ENCODE measurements at places on chromosomes 6 and 20.

GRCh38 chr6:22028403-22029090, 268.3 kb downstream of the PRL start:
- no peak for DNase-seq

DNA sequence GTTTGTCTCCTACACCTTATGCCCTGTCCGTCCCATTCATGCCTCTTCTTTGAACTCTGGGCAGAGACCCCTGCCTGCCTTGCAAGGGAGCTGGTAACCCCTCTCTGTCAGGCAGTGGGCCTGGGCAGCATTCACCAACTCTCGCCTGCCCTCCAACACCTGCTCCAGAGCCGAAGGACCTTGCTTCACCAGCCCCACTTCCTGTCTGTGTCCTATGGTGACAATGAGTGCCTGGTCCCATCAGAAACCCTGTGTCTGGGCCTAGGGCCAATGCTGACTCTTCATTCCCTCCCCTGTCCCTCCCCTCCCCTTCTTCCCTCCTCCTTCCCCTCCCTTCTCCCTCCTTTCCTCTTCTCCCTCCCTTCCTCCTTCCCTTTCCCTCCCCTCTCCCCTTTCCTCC, 22.8 kb upstream of the PCMTD2 start:
- DNase-seq, result no peak

GRCh38 chr6:17585766-17586490, 14.2 kb upstream of the FAM8A1 start:
- no peak for DNase-seq

GRCh38 chr20:43579861-43580793, 10.6 kb upstream of the IFT52 start:
- no peak for DNase-seq

GRCh38 chr6:5197084-5197483, 63.7 kb downstream of the LYRM4 start:
- no peak for DNase-seq

- DNase-seq, result peak; percentile 67
Measured at GRCh38 chr6:111846492-111847409, 26.5 kb downstream of the FYN start.

- no peak for DNase-seq
Measured at GRCh38 chr20:62437496-62437895, 10.2 kb upstream of the RBBP8NL start.

GRCh38 chr20:59987135-59987534, 28.9 kb downstream of the CDH26 start:
- no peak for DNase-seq

DNA sequence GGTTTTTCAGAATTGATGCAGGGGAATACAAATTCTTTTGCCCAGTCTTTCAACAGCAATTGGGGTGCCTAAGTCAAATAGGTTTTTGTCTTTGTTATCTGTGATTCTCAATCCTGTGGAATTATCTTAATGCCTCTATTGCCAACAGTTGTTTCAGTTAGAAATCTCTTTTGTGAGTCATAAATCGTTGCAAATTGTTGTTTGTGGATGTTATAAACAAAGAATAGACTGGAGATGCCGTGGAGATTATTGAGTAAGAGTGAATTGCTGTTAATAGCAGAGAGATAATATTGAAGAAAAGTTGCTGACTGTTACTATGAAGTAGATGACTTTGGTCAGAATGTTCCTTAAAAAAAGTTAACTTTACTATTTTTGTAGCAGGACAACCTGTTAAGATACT, 63.7 kb upstream of the POPDC3 start:
- DNase-seq, result no peak

DNA sequence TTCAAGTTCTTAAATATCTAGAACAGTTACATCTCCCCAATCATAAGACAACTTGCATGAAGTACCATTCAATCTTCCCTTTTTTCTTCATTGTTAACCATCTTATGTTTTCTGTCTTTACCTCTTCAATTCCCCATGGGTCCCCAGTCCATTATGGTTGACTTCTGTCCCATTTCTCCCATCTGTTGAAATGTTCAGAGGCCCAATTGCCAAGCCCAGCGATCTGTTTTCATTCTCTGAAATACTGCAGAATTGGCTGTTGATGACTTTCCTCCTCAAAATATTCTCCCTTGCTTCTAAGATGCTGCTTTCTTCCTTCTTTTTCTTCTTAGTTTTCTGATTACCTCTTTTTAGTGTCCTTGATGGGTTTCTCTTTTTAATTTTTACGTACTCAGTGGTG, 26.0 kb downstream of the DSTN start:
- DNase-seq, result peak; percentile 92

- peak; percentile 3 for DNase-seq
Measured at GRCh38 chr6:74409447-74409846, 713.4 kb downstream of the CD109 start.

DNA sequence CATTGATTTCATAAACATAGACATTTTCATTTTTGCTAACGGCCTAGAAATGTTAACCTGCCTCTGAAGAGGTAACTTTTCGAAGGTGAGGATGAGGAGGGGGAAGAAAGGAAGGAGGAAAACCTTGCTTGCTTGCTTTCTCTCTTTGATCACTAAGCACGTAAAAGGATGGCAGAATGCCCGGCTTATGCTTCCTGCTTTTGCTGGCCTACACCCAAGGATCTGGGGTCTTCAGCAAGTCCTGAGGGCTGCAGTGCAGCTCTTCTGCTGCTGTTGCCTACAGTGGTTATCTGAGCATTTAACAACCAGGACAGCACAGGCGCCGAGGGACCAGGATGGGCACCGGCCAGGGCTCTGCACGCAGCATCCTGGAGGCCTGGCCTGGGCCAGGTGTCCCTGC, 150.8 kb upstream of the TAB2 start:
- no peak for DNase-seq

GRCh38 chr20:59004763-59005522, 2.1 kb downstream of the CTSZ start:
- DNase-seq, result peak; percentile 37

GRCh38 chr6:13526357-13526726, 38.9 kb upstream of the GFOD1 start:
- no peak for DNase-seq

DNA sequence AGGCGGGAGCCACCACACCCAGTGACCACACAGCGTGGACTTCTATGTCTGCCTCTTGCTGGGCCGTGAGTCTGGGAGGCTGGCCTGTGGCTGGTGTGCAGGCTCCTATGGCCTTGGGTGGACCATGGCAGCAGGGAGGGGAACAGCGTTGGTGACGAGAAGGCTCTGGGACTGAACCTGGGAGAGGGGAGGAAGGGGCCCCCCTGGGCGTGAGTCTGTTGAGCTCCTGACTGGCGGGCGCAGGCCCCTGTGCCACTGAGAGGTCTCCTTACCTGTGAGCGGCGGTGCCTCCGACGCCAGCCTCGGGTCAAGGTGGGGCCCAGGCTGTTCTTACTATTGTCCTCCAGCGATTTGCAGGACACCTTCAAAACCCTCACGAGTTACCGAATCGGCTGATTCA, 12.8 kb upstream of the HELZ2 start:
- DNase-seq, result no peak

DNA sequence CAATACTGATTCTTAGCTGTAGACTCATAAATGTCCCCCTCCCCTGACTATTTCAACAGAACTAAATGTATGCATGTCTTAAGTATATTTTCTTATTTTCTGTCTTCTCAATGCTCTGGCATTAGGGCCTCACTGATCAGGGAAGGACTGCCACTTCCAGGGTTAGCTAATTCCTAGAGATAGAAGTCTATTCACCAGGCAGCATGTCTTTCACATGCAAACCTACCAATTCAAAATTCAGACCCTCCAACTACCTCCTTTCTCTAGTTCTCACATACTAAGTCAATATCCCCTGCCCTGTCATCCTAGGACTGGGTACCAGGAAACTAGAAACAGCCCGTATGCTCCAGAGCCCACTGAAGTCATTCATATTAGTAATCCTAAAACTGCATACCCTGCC, 132.3 kb downstream of the RALGAPA2 start:
- DNase-seq, result no peak

DNA sequence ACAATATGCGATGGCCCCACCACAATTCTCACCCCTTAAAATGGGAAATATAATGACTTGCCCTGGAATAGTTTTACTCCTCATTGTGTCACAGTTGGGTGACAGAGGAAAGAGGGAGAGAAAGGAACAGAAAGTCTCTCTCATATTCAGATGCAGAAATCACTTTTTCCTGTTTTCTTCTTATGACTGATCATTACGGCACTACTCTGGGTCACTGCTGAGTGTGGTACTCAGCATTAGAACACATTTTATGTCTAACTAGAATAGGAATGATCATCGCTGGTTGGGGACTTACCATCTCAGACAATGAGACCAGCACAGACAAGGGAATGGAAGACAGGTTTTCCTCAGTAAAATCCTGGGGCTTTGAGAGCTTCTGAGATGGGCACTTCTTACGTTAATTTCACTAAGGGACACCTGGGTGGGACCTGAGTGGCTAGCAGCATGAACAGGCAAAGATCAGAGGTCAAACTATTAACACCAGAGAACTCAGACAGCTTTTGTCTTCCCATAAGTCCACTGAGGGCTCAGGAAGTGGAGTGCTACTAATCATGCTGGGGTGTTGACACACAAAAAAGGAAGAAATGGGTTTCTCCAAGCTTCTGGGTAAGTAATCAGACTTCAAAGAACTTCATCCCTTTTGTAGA, 54.9 kb upstream of the ARHGAP18 start:
- DNase-seq, result no peak

GRCh38 chr6:70834520-70834919, 122.3 kb downstream of the B3GAT2 start:
- no peak for DNase-seq

- no peak for DNase-seq
Measured at GRCh38 chr6:119929121-119929520, 579.6 kb upstream of the MAN1A1 start.

- DNase-seq, result no peak
Measured at GRCh38 chr6:115362234-115362633, 698.5 kb downstream of the FRK start.

GRCh38 chr20:43189554-43190331, at the start of gene PTPRT:
TSS of gene PTPRT (minus strand) at chr20:43189906. CDS start at chr20:43189733, 173 bp downstream.
- no peak for DNase-seq

GRCh38 chr6:56713254-56713672, 70.6 kb upstream of the DST start:
- peak; percentile 69 for DNase-seq

DNA sequence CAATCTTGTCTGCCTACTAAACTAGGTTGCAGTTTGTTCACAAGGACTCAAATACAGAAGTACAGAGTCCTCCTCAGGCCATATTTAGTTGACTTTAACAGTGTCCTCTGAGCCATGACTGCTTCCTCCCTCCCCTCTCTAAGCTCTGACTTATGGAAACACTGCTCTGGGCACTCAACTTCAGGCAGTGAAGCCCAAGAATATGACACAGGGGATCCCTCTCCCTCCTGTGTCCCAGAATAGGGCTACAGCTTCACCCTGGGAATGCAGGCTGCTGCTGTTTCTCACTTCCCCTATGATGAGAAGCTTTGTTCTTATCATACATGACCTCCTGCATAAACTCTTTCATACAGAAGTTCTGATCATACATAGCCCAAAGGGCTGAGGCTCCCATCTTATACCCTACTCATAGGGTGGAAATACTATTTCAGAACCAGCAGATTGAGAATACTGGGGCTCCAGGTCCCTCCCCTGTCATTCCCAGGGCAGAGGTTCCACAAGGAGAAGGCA, 97.3 kb upstream of the UST start:
- no peak for DNase-seq

- peak; percentile 30 for DNase-seq
Measured at GRCh38 chr6:18263418-18264218, 712 bp downstream of the DEK start.

DNA sequence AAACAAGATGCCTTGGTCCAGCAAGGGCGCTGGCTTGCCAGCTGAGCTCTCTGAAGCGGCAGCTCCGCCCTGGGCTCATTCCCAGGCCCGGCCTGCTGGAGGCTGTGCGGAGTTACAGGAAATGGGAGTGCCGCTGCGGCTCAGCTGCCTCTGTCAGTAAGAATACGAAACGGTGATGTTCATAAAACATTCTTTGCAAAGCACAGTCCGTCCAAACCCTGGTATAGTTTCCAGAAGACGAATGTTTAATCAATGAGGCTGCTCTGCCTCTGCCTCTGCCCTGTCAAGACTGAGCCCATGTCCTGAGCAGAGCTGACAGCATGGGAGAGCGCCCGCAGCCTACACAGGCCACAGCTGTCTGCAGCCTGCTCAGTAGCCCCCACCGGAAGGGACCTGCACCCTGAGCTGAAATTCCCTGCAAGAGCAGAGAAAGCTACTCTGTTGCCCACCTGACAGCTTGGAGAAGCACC, 153.3 kb upstream of the SNX9 start:
- peak; percentile 44 for DNase-seq

DNA sequence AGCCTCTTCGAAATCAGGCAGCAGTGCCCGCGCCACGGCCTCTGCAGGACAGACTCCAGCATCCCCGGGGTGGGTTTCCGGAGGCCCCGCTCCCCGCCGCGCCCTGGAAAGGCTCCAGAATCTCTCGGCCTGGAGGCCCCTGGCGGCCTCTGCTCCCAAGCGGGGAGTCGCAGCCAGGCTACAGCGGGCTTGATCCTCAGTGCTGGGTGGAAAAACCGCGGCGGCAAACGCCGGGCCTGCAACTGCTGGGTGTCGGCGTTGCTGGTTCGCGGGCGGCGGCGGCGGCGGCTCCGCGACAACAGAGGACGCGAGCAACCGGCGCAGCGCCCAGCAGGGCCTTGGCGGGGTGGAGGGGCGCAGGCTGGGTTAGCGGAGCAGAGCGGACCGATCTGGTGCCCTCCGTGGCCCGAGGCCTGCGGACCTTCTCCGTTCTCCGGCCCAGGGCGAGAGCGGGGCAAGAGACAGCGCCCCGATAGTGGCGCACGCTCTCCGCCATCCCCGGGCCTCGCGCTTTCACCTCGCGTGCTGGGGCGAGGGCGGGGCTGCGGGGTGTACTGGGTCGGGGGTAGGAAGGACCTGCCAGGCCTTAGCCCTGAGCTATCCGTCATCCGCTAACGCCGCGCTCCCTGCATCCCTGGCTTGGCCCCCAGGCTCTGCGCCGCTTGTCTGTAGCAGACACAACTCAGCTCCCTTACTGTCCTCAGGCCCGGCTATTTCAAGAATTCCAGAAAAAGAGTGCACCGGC, 3.4 kb upstream of the ZNF292 start:
- peak; percentile 75 for DNase-seq

GRCh38 chr6:108760126-108761050, 87.8 kb upstream of the ARMC2 start:
- DNase-seq, result no peak

DNA sequence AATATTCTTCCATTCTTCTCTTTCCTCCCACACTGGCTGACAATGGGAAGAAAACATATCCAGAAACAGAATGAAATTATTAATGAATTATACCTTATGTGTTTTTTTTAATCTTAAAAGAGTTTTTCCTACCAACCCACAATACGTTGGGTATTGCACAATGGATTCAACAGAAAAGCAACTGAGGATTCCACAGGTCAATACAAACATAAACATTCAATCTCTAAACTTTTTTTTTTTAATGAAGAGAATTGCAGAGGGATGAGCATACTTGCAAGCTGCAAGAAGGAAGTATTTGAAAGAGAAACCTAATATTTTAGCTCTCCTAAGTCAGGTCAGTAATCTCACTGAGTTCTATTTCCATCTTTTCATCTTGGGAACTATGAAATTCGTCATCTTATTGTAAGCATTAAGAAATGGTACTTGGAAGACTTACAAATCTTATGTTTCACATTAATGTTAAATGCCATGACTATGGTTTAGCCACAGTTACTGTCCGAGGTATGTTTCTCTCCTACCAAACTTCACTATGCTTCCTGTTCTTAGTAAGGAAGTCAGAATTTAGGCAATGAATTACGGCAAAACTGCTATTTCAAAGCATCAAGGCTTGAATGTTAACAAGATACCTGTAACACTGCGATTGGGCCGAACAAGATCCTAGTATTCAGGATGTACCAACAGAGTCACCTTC, 100.8 kb downstream of the HIVEP2 start:
- DNase-seq, result no peak
